ENCODE measurements at places on chromosomes 3 and 15. TPM values are rescaled to one million over a fixed set of nuclear protein-coding genes. Genes with fewer than 3 reads are reported as not detected.

APBA2 gene
- polyA plus RNA-seq, result 111 TPM

BCL2A1 gene
- polyA plus RNA-seq, result 0.32 TPM

SEMA3B gene
- polyA plus RNA-seq, result 87.4 TPM

GOLGA6L9 gene
- polyA plus RNA-seq, result 13.2 TPM

PIK3R4 gene
- polyA plus RNA-seq, result 27.5 TPM

FANCD2OS gene
- polyA plus RNA-seq, result not detected

ACVR2B gene
- polyA plus RNA-seq, result 10.8 TPM

FAM81A gene
- 24.8 TPM for polyA plus RNA-seq

- DNase-seq, result no peak
Measured at GRCh38 chr3:71300951-71301393, 282.6 kb downstream of the FOXP1 start.

DNA sequence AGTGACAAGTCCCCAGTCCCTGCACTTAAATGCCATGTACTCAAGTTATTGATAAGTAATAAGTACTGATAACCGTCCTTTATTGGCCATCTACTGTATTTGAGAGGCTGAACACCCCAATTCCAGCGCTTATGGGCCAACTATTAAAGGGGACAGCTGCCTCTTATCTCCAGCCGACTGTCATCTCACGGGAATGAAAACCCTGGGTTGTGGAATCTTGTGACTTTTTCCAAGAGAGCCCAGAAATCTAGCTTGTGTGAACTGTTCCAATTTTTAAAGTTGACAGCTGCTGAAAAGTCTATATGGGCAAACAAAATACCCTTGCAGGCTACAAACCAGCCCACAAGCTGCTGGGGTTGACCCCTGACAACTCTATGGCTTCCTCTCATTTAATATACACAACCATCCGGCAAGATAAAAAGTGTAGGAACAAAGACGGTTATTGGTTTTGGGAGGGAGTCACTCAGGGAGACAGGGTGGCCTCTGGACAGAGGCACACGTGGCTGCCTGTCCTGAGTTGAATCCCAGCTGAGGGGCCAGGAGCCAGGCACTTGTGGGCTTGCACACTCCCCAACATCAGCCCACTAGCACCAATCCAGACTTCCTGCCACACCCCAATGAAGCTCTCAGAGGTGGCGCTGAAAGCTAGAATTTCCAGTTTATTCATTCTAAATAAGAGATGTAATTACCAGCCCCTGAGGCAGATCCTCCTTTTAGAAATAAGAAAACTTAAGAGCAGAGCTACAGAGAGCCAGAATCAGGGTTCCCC, 16.2 kb downstream of the SPSB4 start:
- DNase-seq, result no peak

DNA sequence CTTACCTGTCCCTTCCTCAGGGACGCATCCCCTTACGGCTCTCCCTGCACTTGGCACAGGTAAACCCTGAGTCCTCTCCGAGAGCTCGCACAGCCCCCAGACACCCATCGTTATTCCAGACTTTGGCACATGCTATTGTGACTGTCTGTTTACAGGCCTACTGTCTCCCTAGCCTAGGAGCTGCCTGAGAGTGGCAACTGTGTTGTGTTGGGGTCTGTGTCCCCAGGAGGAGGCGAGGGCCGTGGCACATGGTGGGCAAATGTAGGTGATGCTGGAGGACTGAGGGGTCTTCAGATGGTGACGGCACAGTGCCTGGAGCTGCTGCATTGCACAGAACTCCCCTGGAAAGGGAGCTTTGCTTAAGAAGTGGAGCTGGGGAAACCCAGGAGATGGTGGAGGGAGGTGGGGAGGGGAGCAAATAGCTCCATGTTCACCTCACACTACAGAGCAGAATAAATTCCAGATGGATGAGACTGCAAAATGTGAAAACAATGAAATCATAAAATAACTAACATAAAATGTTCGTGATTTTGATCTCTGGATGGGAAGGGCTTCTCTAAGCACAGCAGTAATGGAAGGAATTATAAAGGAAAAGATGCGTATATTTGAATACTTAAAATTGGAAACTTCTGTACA, 96.5 kb downstream of the SMAD6 start:
- DNase-seq, result no peak

- no peak for DNase-seq
Measured at GRCh38 chr3:58158442-58159153, 52.2 kb downstream of the DNASE1L3 start.

DNA sequence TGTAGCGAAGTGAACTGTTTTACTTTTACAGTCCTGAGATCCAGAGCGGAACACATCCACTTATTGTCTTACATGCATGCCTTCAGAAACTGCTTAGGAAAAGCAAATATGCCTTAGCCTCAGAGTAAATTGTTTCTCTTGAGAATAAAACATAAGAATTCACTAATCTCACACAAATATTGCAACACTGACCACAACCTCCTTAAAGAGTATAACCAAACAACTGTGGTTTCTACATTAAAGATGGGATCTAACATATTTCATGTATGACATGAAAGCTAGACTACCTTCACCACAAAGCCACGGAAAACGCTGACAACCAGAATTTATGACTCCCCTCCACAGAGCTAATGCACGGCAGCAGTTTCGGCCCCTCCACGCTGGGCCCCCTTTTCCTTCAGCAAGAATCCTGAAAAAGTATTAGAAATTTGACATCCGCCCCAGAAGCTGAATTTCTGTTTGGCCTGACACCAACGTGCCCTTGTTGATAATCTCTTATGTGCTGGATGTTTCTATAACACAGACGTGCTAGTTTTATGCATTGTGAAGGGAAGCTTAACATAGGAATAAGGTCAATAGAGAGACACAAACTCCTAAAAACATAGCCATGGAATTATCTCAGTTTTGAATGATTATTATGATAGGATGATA, 84.6 kb downstream of the GREM1 start:
- no peak for DNase-seq

GRCh38 chr15:87118846-87119245, 1039.2 kb downstream of the AGBL1 start:
- peak; percentile 77 for DNase-seq

- no peak for DNase-seq
Measured at GRCh38 chr3:133733226-133733625, 13.0 kb upstream of the TF start.

DNA sequence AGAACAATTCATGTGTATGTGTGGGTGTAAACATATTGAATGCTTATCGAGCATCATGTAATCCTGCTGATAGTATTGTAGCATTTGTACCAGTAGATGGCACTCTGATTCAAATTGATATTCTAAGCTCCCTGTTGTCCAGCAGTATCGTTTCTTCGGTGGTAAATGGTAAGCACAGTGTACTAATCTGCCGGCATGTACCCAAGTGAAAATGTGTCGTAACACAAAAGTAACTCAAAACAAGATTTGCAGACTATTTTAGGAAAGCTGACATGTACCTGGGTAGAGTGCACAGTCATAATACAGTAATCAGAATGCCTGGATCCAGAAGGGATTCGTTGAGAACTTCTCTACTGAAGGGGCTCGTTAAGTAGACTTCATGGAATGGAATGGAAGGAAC, 31.7 kb upstream of the MNS1 start:
- peak; percentile 43 for DNase-seq

DNA sequence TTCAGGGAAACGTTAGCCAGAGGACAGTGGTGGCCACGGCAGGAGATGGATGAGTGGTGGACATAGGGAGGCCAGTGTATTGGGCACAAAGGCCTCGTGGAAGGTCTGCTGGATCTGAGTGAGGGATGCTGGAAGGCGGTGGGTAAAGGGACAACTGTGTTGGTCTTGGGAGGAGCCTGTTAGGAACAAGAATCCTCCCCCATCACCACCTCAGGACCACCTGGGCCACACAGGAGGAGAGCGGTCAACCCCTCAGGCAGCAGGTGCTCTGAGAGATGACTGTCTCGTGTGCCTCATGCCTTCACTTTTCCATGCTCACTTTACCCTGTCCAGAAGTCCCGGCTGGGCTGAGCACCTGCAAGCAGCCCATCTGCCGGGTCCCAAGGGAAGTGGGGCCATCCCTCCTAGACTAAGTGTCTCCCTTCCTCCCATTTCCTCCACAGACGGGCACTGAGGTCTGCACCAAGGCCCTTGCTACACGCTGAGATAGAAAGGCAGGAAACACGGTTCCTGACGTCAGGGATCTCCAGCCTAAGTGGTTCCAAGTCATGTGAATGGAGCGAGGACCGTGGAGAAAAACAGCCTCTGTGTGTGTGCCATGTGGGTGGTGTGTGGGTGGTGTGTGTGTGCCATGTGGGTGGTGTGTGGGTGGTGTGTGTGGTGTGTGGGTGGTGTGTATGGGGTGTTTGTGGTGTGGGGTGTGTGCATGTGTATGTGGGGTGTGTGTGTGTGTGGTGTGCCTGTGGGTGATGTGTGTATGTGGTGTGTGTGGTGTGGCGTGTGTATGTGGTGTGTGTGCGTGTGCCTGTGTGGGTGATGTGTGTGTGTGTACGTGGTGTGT, 47.8 kb upstream of the CTSH start:
- no peak for DNase-seq

DNA sequence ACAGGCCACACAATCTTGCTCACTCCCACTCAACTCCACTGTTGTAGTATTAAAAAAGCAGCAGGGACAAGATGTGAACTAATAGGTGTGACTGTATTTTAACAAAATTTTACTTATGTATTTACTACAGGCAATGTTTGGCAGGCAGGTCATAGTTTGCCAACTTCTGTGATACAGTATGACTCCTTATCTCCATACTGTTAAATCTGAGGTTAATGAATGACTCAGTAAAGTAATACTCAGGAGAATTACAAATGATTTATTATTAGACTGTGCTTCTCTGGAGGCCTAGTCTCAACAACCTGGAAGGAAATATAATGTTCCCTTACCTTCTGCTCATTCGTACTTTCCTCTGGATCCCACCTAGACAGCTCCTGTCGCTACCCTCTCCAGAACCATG, 258.6 kb upstream of the KCNMB2 start:
- no peak for DNase-seq

DNA sequence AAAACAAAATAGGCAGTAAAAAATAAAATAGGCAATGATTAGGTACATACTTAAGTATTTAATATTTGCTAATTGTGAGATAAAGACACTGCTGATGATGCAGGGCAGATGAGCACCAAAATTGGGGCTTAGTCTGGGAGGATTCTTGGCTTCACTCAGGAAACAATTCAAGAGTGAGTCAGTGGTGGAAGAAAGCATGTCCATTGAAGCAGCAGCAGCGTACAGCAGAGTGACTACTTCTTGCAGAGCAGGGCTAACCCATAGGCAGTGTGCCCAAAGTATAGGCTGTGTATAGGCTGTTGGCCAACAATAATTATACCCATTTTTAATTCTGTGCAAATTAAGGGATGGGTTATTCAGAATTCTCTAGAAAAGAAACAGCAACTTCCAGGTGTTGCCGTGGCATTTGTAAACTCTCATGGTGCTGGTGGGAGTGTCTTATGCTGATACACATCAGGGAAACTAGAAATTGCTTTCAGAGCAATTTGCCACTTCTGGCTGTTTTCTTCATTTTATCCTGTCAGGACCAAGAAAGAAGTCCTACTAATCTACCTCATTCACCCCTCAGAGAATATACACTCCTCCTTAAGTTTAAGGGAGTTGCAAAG, 317.3 kb upstream of the NAALADL2 start:
- DNase-seq, result no peak

DNA sequence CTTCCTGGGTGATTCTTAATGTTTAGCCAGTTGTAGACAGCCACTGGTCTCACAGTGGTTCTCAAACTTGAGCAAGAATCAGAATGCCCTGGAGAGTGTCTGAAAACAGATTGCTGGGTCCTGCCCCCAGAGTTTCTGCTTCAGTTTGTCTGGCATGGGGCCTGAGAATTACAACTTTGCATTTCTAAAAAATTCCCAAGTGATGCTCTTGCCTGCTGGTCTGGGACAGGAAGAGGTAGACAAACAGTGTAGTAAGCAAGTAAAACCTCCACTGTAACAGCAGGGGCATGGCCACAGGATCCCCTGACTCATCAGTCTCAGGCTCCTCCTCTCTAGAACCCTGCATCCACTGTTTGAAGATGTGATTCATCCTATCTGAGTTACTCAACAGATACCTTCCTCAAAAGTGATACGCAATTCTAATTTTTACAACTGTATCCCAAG, 36.5 kb downstream of the DZIP1L start:
- DNase-seq, result no peak

GRCh38 chr3:127050733-127051132, 67.8 kb downstream of the PLXNA1 start:
- DNase-seq, result no peak

- no peak for DNase-seq
Measured at GRCh38 chr3:115139072-115139471, 8.0 kb downstream of the ZBTB20 start.

GRCh38 chr15:81723113-81723651, 322.6 kb downstream of the MEX3B start:
- no peak for DNase-seq

- DNase-seq, result no peak
Measured at GRCh38 chr3:4514321-4514720, 21.2 kb downstream of the ITPR1 start.

- no peak for DNase-seq
Measured at GRCh38 chr3:188230962-188231361, 77.0 kb downstream of the LPP start.

- DNase-seq, result no peak
Measured at GRCh38 chr3:132817646-132818177, 95.5 kb upstream of the NPHP3 start.

GRCh38 chr15:75450307-75451201, 936 bp downstream of the SIN3A start:
- peak; percentile 91 for DNase-seq

GRCh38 chr15:85490856-85491255, 110.5 kb downstream of the AKAP13 start:
- no peak for DNase-seq

GRCh38 chr3:31953091-31953490, 28.0 kb downstream of the OSBPL10 start:
- DNase-seq, result no peak

DNA sequence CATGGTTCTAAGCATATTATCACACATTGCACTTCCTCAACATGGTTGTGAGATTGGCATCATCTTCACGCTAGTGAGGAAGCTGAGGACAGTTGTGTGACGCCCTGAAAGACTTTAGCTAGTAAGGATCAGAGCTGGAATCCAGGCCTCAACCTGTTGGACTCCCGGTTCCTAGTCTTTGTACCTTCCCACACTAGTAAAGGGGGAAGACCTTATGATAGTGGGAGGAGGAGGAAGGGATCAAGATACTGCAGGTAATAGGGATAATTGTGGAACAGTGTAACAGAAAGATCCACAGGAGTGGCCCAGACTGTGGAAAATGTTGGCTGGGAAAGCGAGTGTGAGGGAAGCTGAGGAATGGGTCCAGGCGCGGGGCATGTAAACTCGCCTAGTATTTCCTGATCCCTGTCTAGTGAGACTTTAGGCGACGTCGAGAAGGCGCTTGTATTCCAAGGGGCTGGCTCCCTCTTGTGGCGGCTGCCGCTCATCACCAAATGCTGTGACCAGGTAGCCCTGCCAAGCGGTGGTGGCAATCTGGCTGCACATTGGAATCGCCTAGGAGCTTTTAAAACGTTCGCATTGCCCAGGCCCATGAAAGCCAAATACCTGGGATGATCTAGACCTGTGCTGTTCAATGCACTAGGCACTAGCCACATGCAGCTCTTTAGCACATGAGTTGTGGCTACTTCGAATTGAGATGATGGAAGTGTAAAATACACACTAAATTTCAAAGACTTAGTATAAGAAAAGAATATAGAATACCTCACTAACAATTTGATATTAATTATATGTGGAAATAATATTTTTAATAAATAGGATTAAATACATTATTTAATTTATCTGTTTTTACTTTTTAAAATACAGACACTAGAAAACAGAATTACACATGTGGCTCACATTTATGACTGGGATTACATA, 38.8 kb upstream of the CLDN18 start:
- peak; percentile 15 for DNase-seq
